ENCODE measurements at places on chromosomes 2 and 18. TPM values are rescaled to one million over a fixed set of nuclear protein-coding genes. Genes with fewer than 3 reads are reported as not detected.

GRCh38 chr18:9850309-9850708, 35.5 kb upstream of the TXNDC2 start:
- no peak for DNase-seq

GRCh38 chr2:43333656-43334144, 107.3 kb upstream of the ZFP36L2 start:
- no peak for DNase-seq

The KHK gene
- 10.7 TPM for total RNA-seq

DNA sequence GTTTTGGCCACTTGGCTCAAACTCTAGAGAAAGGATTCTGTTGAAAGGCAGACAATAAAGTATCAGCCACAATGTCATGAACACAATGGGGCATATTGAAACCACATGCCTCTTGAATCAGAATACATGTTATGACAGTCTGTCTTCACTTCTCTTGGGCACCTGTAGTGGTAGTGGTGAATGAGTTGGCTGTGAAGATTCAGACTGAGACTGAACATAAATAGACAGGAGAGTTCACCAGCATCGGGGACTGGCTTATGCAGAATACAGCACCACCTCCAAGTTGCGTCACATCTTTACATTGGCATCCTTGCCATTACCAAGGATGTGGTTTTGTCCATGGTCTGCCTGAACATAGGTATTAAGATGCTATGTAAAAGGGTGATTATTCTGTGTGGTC, 336.8 kb downstream of the MYCN start:
- DNase-seq = no peak

The PLA2R1 gene
- 20.4 TPM for total RNA-seq

DNA sequence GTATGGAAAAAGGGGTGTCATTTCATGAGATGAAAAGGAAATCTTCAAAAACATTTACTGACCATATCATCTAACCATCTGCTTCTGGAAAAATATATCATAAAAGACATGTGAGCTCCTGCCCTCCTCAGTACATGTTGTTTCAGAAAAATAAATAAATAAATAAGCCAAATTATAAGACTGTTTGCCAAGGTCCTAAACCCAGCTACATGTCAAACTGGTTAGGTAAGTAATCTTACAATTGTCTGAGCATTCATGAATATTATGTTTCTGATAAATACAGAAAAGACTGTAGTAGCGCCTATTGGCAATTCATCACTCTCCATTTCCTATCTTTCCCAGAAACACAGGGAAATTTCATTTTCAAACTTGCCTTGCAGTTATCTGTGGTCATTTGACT, 138.9 kb upstream of the SETBP1 start:
- no peak for DNase-seq

- DNase-seq = no peak
Observed at GRCh38 chr2:176066645-176067588, 16.8 kb downstream of the EVX2 start.

DNA sequence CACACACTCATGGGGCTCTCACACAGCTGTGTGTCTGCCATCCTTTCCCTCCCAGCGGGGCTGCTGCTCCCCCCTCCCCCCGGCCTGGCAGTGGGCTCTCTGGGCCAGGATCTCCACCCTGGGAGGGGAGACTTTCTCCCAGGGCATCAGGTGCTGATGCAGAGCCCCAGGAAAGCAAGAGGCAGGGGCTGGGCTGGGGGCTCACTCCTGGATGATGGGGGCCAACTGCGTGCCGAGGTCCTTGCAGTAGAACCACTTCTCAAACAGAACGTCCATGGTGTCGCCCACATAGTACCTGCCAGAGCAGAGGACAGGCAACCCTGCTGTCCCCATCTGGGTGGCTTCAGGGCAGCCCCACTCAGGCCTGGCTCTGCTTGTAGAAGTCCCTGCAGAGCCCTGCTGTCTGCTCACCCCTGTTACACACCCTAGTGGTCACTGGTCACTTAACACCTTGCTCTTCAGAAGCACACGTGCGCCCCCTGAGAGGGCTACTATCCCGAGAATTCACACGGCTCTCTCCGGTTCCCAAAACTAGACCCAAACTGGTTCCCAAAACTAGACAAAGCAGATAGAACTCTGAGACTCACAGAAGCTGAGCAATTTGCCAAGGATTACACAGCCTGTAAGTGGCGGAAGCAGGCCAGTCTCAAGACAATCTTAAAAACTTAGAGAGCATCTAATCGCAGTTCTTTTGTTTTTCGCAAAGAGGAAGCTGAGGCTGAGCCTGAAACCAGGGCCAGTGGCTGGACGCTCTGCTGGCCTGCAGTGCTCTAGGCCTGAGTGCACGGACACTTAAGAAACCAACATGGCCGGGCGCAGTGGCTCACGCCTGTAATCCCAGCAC, 6.6 kb upstream of the OXER1 start:
- DNase-seq = peak; percentile 41
